Neural progenitor cell (in vitro differentiated cells): ENCODE measurements at places on chromosomes 5 and 9.

- DNase-seq = no peak
Observed at GRCh38 chr5:109291090-109291489, 118.7 kb downstream of the PJA2 start.

DNA sequence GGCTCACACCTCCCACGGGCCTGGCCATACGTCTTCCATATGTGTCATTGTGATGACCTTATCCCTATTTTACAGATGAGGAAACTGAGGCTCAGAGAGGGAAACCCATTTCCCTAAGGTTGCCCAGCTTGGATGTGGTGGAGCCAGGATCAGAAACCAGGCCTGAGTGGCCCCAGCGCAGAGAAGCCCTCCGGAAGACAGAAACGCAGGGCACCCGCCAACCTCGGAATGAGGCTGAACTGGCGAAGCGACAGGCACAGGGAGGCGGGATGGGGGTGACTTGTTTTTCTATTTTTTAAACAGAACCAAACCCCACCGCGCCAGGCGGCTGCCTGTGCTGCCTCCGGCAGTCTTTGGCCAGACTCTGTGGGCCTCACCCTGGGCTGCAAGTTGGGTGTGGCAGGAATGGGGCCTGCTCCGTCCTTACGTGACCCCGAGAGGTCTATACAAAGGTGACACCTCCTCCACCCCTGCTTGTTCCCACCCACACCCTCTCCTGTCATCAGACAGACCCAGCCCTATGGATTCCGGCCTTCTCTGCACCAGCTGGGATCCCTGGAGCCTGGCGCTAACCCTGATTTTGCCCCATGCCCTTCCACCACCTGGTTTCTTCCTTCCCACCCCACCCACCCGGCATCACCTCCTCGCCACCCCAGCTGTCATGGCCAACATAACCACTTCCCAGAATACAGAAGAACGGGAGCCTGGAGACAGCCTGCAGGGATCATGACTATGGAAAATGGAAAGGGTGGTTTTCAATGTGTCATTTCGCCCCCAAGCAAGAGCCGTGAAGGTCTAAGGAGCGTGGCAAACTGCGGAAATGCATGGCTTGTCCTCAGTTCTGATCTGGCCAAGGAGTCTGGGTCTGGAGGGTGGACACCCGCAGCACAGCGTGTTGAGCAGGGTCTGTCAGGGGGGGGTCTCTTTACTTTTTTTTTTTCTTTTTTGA lies 23.6 kb downstream of the PLPP7 start:
- no peak for DNase-seq

DNA sequence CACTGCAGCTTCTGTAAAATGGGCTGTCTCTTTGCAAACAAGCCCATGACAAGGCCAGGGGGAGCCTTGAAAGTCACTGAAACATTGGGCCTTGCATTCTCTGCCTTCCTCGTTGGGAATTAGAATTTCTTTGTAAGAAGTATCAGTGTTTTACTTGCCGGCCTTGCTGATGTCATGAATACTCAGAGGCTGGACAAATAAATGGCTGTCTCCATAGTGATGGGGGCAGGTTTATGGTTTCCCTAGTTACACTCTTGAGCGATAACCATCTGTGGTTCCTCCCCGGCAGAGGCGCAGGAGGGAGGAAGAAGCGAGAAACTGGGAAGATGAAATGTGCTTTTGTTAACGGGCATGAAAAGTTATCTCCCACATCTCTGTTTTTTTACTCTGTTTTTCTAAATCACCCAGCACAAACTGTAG lies 272.7 kb upstream of the PANK3 start:
- no peak for DNase-seq

DNA sequence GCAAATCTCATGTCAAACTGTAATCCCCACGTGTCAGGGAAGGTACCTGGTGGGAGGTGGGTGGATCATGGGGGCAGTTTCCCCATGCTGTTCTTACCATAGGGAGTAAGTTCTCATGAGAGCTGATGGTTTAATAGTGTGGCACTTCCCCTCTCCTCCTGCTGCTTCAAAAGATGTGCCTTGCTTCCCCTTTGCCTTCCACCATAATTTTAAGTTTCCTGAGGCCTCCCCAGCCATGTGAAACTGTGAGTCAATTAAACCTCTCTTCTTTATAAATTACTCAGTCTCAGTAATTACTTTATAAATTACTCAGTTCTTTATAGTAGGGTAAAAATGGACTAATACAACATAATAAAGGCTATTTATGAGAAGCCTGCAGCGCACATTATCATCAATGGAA lies 7.1 kb upstream of the CNTRL start:
- no peak for DNase-seq

DNA sequence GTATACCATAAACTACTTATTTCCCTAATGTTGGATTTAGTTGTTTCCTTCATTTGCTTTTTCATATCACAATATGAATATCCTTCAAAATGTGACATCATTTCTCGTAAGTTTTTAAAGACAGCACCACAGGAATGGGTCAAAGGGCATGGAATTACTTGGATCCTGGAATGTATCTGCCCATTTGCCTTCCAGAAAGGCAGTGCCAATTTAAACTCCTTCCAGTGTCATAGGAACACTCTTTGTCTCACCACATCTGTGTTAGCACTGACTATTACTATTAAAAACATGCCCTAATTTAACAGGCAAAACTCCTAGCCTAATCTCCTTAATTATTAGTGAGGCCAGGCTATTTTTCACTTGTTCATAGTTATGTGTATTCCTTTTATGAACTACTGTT lies 58.0 kb downstream of the SPTLC1 start:
- peak; percentile 11 for DNase-seq

DNA sequence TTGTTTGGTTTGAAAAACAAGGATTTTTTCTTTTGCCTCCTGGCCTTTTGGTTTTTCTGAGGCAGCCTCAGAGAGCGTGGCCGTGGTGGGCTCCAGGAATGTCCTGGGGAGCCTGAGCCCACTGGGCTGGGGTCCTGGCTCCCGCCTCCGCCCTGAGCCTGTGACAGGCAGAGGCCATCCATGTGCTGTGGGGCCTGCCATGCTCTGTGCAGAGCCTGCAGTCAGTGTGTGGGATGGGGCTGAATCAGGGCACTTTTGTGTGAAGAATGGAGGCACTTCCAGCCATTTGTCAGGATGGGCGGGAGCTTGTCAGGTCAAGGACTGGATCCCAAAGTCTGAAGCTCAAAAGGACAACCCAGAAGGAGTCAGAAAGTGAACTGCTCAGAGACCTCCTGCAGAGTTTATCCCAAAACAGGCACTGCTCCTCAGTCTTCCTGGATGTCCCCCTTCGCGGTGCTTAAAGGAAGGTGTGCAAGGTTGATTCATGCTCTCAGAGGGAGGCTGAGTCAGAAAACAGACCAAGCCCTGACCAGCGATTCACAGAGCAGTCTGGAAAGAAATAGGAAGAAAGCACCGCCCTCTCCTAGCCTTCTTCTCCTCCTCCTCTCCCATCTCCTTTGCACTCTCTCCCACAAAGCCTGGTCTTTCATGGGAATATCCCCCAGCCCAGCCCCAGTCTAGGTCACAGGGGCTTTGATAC lies 53.2 kb downstream of the MVB12B start:
- DNase-seq = no peak
